GM19239 (cell line): ENCODE measurements at places on chromosomes 1 and 21.

DNA sequence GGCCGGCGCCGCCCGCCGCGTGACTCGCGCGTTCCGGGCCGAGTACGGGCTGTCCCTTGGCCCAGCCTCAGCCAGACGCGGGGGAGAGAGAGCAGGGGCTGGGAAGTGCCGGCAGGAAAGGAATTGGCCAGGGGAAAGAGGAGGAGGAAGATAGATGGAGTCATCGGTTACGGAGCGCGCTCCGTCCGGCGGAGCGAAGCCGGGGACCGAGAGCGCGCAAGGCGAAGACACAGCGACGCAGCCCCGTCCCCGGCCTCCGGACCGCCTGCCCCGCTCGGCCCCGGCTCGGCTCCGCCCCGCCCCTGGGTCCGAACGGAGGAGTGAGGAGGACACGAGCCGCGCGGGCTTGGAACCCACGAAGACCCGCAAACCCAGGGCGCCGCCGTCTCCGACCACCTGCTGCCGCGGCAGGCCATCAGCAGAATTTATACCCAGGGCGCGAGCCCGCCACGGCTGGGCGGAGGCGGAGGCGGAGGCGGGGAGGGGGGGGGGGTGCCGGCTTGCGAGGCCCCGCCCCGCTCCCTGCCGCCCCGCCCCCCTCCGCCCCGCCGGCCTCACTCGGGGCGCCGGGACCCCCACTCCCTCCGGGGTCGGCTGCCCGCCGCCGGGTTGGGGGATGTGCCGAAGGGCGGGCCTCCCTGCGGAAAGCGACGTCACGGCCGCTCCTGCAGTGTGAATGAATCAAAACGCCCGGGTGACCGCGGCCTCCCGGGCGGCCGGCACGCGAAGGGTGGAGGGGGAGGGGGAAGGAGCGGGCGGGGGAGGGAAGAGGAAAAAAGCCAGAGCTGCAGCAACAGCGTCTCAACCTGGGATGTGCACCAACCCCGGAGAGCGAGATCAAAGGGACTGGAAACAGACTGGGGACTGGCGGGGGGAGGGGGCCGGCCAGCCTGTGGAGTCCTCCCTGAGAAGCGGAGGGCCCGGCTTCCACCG, at the start of gene LHX4:
Gene LHX4, plus strand, starts transcription at position 782 of the 933 bp plus-strand sequence. CDS start 266 bp downstream, outside the sequence.
- DNase-seq: peak; percentile 67

- DNase-seq: no peak
These were observed 70.9 kb upstream of the POU3F1 start for GRCh38 chr1:38117444-38117887.

- no peak for DNase-seq
These were observed 70.7 kb upstream of the JUN start for GRCh38 chr1:58854576-58854975.

- no peak for DNase-seq
These were observed 30.8 kb upstream of the COL18A1 start for GRCh38 chr21:45373991-45374816.

GRCh38 chr21:40215941-40216340, 348.7 kb downstream of the PCP4 start:
- DNase-seq: no peak

GRCh38 chr21:42613756-42614155, 39.7 kb upstream of the PDE9A start:
- no peak for DNase-seq

GRCh38 chr1:111731956-111732355, 7.2 kb downstream of the INKA2 start:
- no peak for DNase-seq

GRCh38 chr1:182110635-182111034, 49.1 kb upstream of the ZNF648 start:
- no peak for DNase-seq
